ENCODE measurements at places on chromosomes 6 and 20. TPM values are rescaled to one million over a fixed set of nuclear protein-coding genes. Genes with fewer than 3 reads are reported as not detected.
A peak's percentile ranks its signal among the peaks of the same experiment; 100 is the strongest.

- DNase-seq: peak; percentile 94
These were observed 37.4 kb downstream of the ATXN1 start for GRCh38 chr6:16723826-16724225.

- peak; percentile 32 for DNase-seq
These were observed 891 bp upstream of the POU3F2 start for GRCh38 chr6:98833307-98834059.

- no peak for DNase-seq
These were observed 11.1 kb downstream of the MAP1LC3A start for GRCh38 chr20:34569598-34569997.

- DNase-seq: no peak
These were observed 355.8 kb upstream of the SASH1 start for GRCh38 chr6:147986846-147987245.

DNA sequence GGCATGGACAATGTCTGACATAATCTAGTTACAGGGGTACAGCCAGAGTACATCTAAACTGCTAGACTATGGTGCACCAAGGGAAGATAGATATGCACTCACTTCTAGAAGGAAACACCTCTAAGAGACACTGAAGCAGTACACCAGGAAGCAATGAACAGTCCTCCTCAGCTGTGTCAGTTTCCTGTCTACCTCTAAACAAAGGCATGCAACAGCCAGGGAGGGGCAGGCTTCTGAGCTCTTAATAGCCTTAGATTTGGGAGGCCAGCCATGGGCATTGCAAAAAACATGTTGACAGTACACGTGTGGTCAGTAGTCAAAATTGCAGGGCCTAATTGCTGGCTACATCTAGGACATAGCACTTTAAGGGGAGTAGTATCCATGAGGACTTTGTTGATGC lies 21.4 kb downstream of the CRYBG1 start:
- peak; percentile 29 for DNase-seq

DNA sequence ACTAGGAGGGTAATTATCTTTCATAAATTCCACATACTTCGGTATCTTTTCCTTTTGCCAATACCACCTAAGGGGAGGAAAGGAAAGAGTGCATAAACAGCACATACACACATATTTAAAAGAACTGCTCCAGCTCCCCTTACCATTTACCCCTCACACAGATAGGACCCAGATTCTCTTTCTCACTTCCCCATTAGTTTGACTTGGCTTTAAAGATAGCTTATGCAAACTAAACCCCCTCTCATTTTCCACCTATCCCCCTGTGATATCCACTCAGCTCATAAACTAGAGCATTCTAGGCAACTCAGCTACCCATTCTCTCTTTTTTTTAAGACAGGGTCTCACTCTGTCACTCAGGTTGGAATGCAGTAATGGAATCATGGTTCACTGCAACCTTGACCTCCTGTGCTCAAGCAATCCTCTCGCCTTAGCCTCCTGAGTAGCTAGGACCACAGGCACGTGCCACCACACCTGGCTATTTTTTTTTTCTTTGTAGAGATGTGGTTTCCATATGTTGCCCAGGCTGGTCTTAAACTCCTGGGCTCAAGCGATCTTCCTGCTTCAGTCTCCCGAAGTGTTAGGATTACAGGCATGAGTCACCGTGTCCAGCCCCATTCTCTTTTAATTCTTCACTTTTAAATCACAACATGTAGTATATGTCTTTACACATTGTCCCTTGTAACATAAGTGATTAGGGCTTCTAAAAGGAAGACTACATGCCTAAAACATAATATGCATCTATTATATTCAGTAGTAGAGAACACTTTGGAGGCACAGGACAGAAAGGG lies 4.0 kb downstream of the FUCA2 start:
- DNase-seq: no peak

- DNase-seq: no peak
These were observed 842.1 kb upstream of the ADGRB3 start for GRCh38 chr6:67792996-67793395.

Gene CDC5L
- total RNA-seq: 27.2 TPM

GRCh38 chr6:13066820-13067219 lies 261.5 kb downstream of the TBC1D7 start:
- no peak for DNase-seq

Gene IDH3B
- 64.3 TPM for total RNA-seq

DNA sequence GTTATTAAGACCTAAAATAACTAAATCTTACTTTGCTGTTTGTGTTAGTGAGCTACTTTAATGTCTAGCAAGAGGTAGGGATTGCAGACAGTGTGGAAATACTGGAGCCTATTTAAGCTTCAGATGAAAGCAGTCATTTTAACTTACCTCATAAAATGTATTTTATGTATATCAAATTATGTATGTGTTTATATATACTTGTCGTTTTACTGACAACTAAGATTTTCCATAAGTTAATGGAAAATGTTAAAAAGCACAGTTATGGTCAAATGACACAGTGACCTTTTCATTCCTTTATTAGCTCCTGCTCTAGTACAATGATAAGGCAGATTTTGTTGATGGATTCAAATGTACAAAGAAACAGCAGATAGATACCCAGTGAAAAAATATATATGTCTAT lies 34.6 kb downstream of the QKI start:
- no peak for DNase-seq

- no peak for DNase-seq
These were observed 1675.8 kb downstream of the HACE1 start for GRCh38 chr6:103183831-103184411.

DNA sequence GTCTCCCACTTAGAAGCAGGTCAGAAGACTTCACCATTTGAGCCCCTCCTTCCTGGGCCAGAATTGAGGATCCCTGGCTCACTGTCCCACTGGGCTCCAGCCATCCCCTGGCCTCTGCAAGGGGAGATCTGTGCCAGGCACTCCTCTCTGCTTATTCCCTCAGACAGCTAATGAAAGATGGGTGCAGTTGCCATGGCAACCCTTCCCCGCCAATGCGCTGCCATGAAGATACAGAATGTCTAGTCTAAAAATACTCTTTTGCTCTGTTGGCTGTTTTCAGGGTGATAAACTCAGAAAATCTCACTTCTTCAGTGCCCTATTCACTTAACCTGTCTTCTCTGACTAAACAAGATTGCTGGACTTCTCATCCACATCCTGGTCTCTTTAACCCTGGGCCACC lies 13.6 kb upstream of the TTLL2 start:
- DNase-seq: no peak

DNA sequence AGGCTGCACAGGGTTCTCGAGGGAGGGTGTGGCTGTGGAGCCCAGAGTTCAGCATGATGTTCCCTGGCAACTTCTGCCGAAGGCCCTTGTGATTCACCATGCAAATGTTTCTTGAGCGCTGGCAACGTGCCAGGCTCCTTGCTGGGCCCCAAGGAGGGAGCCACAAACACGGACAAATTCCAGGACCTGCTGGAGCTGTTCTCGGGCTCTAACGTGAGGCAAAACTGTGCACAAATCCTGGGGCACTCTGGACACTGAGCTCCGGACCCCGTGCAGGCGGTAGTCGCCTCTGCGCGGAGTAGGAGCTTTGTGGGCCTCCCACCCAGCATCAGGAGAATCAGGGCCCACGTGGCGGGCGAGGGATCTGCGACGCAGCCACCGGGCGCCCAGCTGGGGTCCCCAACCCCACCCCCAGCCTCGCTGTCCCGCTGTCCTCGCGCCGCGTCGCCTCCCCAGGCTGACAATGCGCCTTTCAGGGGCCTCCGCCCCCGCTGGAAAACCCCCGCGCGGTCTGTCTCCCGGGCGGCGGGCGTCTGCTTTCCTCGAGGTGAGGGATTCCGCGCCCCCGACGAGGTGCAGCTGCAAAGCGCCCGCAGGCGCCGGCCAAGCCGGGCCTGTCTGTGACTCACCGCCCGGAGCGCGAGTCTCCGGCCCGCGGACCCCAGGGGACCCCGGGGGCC lies 31.7 kb upstream of the SCUBE3 start:
- peak; percentile 86 for DNase-seq

DNA sequence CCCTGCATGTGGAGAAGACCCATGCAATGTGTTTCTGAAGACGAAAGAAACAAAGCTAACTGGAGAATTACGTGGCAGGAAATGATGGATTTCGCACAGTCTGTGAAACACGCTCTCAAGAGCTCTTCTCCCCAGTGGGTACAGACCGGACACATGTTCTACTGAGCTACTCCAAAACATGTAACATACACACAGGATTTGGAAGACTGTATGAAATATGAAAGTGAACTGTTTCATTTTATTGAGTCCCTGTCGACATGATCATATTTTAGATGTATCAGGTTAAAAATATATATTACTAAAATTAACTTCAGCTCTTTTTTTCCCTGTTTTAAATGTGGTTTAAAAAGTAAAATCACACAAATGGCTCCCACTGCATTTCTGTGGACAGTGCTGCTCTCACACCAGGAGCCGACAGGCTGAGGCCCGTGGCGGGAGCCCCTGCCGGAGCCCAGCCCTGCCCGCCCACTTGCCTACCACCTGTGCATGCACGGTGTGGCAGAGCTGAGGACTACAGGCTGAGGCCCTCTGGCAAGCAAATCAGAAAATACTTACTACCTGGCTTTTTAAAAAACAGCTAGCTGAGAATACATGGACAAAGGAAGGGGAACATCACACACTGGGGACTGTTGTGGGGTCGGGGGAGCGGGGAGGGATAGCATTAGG lies 58.9 kb upstream of the NXT1 start:
- DNase-seq: no peak

DNA sequence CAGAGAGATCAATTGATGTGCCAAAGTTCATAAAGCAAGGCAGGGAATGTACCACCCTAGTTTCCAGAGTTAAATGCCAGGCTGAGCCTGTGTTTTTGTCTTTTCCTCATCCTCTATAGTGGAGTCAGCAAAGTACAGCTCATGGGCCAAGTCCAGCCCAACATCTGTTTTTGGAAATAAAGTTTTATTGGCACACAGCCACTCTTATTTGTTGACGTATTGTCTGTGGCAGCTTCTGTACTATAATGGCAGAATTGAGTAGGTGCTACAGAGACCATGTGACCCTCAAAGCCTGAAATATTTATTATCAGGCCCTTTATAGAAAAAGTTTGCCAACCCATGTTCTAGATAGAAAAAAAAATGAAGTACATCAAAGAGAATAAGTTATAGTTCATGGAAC lies 187.0 kb downstream of the TSHZ2 start:
- no peak for DNase-seq

Gene NKX2-4
- total RNA-seq: not detected

Gene THEMIS
- total RNA-seq: under 0.01 TPM

- no peak for DNase-seq
These were observed 158.6 kb upstream of the PCSK2 start for GRCh38 chr20:17068084-17068711.

DNA sequence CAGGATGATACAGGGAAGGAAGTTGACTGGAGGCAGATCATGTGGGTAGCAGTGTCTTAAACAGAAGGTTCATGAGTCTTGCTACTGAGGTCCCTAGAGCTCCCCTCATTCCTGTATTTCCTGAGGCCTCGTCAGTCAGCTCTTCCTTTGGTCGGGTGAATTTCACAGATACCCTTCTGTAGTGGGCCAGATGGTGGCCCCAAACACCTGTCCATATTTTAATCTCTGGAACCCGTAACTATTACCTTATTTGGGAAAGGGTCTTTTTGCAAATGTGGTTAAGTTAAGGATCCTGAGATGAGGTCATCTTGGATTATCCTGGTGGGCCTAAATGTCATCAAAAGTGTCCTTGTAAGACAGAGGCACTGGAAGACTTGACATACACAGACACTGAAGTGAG lies 9.6 kb downstream of the KCNS1 start:
- DNase-seq: no peak

Gene TINAG
- not detected for total RNA-seq

DNA sequence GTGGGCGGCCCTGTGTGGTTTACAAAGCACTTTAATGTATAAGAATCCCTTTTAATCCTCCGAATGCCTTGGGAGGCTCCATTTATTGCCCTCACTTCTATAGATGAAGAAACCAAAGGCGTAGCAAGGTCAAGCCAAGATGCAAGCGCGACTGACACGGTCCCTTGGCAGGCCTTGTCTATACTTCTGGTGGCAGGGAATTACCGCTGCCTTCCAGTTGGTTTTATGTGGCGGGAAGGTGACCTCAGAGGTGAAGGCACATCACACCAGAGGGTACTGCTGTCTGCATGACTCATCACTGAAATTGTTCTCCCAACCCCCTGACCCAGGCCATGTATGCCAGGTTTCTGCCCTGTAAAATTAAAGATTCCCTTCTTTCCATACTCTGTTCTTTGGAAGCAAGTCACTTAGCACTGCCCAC lies 36.1 kb upstream of the NAA20 start:
- peak; percentile 20 for DNase-seq

- no peak for DNase-seq
These were observed 25.5 kb upstream of the DCBLD1 start for GRCh38 chr6:117456998-117457397.

Gene SYNE1
- 133 TPM for total RNA-seq

DNA sequence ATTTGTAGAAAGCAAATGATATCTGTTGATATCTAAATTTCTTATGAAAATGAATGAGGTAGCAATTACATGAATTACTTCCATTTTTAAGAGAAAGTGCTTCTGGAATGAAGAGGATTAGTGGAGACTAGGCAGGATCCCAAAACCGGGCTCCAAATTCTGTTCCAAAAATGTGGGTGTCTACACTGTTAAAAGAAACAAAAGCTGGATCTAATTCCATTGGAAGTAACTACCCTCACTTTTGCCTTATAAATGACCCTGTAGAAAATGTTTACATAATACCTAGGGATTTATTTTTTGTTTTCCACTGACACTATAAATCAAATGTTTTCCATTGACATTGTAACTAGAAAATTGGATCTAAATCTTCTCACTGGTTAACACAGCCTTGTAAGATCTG lies 454.9 kb upstream of the JARID2 start:
- no peak for DNase-seq

Gene MATN4
- total RNA-seq: not detected

Gene CLDN20
- total RNA-seq: not detected

DNA sequence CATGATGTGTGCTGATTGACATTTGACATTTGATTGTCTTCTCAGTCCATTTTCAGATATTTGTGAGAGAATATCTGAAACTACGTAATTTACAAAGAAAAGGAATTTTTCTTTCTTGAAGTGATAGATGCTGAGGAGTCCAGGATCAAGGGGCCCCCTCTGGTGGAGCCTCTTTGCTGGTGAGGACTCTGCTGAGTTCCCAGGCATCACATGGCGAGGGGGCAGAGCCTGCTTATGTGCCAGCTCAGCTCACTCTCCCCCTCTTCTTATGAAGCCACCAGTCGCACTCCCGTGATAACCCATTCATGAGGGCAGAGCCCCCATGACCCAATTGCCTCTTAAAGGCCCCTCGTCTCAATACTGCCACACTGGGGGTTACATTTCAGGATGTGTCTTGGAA lies 91.3 kb downstream of the RPP40 start:
- no peak for DNase-seq

Data from fibroblast of the aortic adventitia (primary cell).